ENCODE measurements at places on chromosomes 2 and 18.

DNA sequence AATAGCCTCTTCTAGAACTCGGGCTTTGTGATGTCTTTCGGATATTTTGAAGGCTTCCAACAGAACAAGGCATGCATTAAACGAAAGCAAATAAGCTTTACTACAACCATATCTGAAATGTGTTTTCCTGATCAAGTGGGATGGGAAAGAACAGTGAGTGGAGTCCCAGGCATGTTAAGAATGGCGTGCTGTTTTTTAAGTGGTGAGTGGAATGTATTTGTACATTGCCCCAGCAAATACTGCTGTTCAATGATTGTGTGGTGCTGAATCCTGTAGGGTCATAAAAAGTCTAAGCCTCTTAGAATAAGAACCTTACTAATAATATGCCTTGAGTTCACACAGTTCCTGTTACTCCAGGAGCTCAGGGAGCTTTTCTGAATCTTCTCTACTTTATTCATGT is 52.5 kb downstream of the POMC start:
- DNase-seq: no peak

- no peak for DNase-seq
Measured at GRCh38 chr2:197877038-197877437, 72.6 kb downstream of the PLCL1 start.

DNA sequence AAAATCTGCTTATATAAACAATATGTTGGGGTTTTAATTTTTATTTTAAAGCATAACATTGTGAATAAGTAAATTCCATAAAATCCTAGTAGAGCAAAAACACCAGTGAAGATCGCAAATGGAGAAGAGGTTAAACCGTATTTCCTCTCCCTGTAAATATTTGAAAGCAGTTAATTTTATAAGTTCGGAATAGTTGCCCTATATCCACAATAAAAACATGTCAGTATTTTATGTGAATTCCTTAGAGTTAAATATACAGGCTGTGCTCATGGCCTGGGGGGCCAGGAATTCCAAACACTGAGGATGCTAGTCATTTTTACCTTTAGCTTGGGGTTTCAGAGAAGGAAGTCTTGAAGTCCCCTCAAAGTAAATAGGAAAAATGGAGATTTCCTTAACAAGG is 135.0 kb downstream of the FIGN start:
- DNase-seq: peak; percentile 36

DNA sequence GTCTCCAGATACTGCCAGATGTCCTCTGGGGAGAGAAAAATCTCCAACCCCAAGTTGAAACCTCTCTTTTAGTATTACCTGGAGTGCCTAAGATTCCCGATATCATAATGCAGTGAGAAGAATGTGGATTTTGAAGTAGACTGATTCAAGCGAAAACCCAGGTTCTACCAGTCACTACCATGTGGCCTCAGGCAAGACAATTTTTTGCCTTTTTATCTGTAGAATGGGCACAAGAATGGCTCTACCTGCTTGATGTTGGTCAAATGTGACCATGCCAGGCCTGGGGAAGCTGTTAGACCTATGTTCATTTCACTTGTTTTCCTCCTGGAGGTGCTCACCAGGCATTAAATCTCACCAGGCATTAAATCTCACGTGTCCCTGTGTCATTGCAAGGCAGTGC is 131.3 kb downstream of the DDX1 start:
- no peak for DNase-seq

DNA sequence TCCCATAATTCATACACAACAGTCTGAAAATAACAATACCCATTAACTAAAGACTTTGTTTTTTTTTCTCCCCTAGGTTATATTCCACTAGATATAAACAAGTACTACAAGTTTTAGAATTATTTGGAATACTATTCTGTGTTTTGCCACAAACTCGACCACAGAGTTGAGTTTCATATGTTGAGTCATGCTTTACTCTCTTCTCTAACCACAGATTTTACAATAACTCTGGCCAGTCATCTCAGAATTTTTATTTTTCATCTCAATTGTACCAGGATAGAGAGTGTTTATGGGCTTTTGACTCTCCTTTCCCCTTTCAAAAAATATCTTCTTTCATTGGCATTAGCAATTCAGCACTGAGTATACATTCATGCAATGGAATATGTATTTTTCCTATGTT is 348.7 kb upstream of the GALNT5 start:
- DNase-seq: no peak

- DNase-seq: no peak
Measured at GRCh38 chr18:47175283-47175897, 774 bp downstream of the IER3IP1 start.

GRCh38 chr2:230541934-230542380 is 126.0 kb downstream of the SP100 start:
- no peak for DNase-seq

DNA sequence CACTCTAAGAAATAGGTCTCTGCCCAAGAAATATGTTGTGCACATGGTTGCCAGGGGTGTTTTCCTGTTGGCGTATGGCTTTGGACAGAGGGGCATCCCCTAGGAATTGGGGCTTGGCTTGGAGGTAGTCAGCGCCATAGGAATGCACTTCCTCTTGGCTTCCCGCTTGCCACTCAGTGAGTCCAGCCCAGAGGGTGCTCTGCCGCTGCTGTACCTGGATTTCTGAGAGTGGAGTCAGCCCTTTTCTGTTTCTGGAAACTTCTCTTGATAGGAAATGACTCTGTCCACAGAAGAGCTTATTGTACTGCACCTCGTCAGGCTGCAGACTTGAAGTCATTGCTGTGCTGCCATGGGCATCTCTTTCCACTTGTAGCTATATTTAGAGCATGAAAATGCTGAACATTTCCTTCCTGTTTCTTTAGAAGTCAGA is 116.7 kb upstream of the MGAT5 start:
- DNase-seq: no peak

DNA sequence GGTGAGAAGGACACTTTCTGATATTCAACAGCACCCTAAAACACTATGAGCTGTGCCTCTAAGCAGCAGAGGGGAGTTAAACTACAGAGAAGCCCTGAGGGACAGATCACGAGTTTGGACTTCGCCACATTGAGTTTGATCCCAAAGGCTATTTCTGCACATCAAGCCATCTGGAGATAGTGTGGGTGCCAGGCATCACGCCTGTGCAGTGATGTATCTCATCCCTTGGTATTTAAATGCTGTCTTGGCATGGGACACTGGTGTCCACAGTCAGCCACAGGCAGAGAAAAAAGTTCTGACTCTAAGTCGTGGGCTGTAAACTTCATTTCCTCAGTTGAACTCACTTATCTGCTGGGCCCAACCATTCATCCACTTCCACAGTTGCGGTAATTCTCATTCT is 742.3 kb upstream of the CELF4 start:
- peak; percentile 77 for DNase-seq

DNA sequence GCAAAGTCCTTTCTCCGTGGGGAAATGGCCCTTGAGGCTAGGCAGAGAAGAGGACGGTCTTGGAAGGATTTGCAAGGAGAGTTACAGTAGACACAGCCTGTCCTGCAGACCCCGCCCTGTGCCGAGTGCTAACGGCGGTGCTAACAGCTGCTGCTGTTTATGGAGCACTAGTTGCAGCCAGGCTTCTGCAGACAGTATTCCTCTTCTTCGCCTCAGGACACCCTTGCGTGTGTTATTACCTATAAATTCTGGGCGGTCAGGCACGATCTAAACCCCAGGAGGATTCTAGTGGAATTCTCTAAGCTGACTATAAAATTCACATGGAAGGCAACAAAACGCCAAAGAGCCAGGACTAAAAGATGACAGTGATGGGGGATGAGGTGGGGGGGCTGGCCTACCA is 139.8 kb downstream of the GLI2 start:
- DNase-seq: no peak

DNA sequence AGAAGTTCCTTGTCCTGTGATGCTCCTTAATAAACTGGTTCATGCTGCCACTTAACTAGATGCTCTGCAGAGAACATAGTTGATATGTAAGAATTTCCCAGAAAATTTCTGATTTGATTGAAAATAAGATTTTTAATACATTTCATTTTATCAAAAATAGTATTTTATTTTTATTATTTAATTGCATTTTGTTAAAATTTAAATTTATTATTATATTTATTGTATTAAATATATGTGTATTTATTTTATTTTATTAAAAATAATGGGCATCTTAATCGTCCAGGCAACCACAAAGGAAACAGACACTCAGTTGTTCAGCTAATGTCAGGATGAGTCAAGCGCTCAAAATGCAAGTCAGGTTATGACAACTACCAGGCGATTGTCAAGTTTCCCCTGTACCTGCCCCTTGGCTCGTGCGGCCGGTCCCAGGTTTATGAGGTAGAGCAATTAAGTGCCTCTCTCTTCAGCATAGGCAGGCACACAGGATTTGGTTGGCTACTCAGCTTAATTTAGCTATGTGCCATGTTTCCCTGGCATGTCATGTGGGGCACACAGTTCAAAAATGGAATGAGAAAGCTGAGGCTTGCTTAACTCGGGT is 361.2 kb downstream of the RND3 start:
- no peak for DNase-seq

GRCh38 chr2:205714058-205714776 is 31.9 kb downstream of the NRP2 start:
- no peak for DNase-seq

GRCh38 chr2:197952540-197953202 is 148.3 kb downstream of the PLCL1 start:
- no peak for DNase-seq

- no peak for DNase-seq
Measured at GRCh38 chr2:236536727-236537398, 32.8 kb upstream of the ACKR3 start.

GRCh38 chr2:121207494-121207893 is 77.5 kb downstream of the TFCP2L1 start:
- no peak for DNase-seq

DNA sequence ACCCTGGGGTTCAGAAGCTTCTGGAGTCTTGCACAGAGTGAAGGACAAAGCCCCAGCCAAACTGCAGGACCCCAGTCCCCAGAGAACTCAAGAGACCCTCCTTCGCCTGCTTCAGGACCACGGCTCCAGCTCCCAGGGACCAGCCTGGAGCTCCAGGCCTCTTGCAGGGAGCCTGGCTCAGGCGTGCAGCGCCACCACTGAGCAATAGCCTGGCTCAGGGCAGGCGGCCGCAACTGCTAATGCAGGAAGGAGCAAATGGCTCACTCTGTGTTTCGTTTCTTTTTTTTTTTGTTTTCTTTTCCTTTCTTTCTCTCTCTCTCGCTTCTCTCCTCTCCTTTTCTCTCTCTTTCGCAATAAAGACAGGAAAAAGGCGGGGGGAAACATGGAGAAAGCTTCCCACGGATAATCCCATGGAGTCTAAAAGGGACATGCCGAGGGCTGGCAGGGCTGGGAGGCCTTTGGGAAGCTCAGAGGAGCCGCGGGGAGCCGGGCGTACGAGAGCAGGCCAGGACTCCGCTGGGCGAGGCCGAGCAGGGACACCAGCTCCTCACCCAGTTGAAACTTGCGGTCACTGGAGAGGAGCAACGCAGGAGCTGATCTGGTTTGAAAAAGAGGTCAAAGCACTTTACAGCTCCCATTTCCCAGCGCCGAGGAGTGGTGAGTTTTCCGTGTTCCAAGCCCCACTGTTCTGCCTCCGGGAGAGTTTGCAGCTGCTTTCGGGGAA is 244.8 kb downstream of the TWIST2 start:
- DNase-seq: peak; percentile 11

GRCh38 chr18:9418047-9418690 is 57.1 kb upstream of the RALBP1 start:
- DNase-seq: no peak

DNA sequence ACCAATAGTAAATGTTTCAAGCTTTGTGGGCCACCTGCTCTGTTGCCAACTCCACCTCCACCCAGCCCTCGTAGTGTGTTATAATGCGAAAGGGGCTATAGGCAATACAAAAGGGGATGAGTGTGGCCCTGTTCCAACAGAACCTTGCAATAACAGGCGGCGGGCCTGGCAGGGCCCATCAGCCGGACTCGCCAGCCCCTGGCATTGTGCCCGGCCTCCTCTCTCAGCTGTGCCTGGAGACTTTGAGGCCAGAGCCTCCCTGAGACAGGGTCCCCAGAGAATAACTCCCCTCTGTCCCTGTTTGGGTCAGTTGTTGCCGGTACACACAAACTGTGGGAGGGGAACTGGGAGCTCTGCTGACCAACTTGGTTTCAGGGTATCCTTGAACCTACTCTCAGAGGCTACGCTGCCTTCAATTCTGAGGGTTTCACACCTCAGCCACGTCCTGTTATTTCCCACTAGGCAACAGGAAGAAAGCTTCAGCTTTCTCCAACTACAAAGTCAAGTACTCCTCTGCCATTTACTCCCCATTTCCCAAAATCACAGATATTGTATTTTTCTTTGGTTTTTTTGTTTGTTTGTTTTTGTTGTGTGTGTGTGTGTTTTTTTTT is 58.0 kb upstream of the ZNF236 start:
- DNase-seq: no peak

- DNase-seq: no peak
Measured at GRCh38 chr18:21184396-21184996, 57.5 kb upstream of the GREB1L start.

DNA sequence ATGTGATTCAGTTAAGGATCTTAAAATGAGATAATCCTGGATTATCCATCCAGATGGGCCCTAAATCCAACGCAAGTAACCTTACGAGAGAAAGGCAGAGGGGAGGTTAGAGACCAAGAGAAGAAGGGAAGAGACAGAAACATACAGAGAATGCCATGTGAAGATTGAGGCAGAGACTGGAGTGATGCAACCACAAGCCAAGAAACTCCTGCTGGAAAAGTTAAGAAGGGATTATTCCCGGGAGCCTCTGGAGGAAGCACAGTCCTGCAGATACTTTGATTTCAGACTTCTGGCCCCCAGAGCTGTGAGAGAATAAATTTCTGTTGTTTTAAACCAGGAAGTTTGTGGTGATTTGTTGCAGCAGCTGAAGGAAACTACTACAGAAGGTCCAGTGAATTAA is 992.7 kb downstream of the BCL11A start:
- no peak for DNase-seq

GRCh38 chr18:36432880-36433555 is 135.5 kb downstream of the FHOD3 start:
- DNase-seq: no peak

GRCh38 chr2:208025814-208026184 is 472 bp upstream of the PLEKHM3 start:
- DNase-seq: peak; percentile 59

GRCh38 chr18:74597034-74597661 is 522 bp upstream of the ZNF407 start:
- DNase-seq: no peak

DNA sequence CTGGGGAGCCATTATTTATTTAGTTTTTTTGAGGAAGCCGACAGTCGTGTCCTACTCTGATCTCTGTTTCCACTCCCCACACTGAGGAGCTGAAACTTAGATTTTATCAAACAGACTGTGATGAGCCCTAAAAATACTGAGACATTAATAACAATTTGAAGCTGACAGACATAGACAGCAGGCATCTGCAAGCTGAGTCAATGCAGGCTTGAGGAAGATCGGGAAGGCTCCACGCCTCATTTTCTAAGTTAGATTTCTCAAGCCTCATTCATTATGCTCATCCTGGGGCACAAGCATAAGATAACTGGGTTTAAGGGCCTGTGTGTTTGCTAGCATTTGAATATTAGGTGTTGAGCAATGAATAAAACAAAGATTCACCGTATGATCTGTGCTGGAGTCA is 26.3 kb downstream of the EFR3B start:
- DNase-seq: no peak

Measured in cerebellar cortex (tissue), 1 donor.